Fibroblast of gingiva (primary cell): ENCODE measurements at places on chromosomes 1 and 21.

GRCh38 chr1:43279666-43280065 lies 5.7 kb downstream of the C1orf210 start:
- DNase-seq: no peak

DNA sequence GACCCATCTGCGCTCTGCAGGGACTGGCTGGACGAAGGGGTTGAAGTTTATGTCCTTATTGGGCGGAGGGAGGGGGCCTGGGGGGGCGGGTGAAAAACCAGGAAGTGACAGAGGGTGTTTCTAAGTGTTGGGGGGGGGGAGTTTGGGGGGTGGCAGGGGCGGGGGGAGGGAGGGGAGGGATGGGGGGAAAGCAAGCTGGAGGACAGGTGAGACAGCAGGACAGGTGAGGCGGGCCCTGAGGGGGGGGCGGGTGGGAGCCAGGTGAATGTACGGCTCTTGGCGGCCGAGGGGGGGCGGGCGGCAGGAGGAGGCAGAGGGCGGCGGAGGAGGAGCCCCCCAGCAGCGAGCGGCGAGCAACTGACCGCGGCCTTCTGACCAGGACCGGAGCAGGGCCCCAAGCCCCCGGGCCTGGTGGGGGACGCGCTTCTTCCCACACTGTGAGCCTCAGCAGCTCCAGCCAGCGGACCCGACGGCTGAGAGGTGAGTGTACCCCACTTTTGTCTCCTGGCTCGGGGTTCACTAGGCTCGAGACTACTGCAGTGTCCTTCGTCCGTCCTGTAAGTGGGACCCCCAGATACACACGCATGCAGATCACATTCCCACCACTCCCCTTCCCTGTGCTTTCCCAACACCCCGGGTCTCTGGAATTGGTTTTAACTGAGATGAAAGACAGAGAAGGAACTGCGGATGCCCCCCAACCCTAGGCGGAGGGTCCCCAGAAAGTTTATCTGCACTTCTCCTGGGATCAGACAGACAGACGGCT lies at the start of gene ZBTB7B:
TSS of gene ZBTB7B (plus strand) at position 339 of the 763 bp plus-strand sequence. CDS start 11,859 bp downstream, outside the sequence.
- peak; percentile 30 for DNase-seq

GRCh38 chr1:45667321-45668111 lies 18.8 kb downstream of the GPBP1L1 start:
- DNase-seq: no peak

DNA sequence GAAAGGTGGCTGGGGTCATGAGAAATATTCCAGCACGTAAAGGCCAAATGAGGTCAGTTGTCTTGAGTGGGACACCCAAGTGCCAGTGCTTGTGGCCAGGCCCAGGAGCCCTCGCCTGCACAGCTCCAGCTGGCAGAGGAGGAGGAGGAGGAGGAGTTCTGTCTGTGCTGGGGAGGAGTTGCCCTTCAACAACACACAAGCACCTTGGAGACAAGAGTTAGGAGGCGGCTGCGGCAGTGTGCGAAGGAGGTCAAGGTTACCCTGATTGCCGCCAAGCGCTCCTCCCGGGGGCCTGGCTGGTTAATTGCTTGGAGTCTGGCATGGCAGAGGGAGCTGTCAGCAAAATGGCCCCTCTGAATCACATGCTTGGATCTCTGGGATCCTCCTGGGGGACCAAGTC lies 45.1 kb downstream of the GRIK3 start:
- no peak for DNase-seq

DNA sequence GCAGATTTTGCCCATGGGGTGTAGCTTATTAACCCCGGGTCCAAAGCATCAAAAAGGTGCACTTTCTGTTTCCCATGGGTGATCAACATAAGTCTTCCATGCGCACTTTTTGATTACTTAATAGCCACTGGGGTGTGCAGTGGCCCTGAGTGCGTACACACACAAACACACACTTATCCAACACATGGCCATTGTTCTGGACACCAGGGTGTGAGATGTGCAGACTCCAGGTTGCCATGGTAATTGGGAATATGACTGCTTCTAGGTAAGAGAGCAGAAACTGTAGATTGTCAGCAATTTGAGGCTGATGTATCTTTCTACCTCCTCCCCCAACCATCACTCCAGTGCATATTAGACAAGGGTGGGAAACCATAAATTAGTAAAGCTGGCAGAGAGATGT lies 68.8 kb downstream of the MAB21L3 start:
- DNase-seq: no peak

DNA sequence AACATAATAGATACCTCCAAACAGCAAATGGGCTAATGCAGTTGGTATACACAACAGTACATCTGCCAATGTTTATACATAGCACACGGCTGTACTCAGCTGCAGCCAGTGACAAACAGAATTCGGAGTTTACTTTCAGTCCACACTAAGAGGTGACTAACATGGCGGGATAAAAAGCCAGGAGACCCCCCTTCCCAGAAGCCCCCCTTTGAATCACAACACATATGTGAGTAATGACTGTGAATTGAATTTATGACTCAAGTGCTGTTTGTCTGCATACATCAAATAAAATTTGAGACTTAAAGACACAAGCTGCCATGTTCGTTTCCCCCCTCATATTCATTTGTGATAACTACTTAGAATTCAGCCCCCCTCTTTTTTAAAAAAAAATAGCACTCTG lies 113.2 kb downstream of the RUNX1 start:
- no peak for DNase-seq

DNA sequence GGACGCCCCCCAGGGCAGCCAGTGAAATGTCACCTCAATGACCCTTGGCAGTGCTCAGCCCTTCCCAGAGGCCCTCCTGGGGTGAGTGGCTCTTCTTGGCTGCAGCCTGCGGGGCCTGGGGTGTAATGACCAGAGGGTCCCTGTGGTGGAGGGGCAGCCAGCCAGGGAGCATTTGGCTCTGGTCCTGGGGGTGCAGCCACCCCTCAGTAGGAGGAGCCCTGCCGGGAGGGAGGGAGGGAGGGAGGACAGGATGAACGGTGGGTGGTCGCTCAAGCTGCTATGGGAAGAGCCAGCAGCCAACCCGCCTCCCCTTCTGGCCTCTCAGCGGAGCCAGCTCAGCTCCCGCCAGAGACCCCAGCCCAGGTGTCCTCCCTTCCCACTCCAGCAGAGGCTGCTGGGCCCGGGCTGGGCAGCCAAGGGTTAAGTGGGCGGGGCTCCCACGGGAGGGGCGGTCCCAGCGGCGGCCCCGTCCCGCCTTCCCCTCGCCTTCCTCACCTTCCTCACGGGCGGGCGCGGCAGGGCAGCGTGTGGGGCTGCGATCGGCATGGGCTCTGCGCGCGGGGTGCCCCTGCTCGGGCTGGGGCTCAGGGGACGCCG lies 9.0 kb upstream of the PLCH2 start:
- no peak for DNase-seq

- DNase-seq: no peak
These were observed 34.7 kb downstream of the ZBTB17 start for GRCh38 chr1:15941044-15941840.

DNA sequence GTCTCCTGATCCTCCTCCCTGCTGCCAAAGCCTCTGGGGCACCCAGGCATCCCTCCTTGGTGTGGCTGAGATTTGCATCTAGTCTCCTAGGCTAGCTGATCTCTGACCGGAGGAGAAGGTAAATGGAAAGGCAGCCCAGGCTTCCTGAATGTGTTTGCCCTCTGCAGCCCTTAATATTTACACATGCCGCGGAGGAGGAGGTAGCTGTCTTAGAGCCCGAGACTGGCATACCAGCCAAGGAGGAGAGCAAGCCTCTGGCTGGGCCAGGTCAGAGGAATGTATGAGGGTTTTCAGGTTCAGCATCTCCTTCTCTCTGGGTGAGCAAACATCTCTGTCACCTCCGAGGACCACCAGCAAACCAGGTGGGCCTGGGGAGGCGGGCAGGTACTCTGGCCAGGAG lies 86.0 kb upstream of the GRIK3 start:
- DNase-seq: no peak

DNA sequence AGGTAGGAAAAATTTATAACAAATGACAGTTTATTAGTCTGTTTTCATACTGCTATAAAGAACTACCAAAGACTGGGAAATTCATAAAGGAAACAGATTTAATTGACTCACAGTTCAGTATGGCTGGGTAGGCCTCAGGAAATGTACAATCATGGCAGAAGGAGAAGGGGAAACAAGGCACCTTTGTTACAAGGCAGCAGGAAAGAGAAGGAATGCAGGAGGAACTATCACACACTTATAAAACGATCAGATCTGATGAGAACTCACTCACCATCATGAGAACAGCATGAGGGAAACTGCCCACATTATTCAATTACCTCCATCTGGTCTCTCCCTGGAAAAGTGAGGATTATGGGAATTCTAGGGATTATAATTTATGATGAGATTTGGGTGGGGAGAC lies 61.3 kb downstream of the ASB17 start:
- no peak for DNase-seq

DNA sequence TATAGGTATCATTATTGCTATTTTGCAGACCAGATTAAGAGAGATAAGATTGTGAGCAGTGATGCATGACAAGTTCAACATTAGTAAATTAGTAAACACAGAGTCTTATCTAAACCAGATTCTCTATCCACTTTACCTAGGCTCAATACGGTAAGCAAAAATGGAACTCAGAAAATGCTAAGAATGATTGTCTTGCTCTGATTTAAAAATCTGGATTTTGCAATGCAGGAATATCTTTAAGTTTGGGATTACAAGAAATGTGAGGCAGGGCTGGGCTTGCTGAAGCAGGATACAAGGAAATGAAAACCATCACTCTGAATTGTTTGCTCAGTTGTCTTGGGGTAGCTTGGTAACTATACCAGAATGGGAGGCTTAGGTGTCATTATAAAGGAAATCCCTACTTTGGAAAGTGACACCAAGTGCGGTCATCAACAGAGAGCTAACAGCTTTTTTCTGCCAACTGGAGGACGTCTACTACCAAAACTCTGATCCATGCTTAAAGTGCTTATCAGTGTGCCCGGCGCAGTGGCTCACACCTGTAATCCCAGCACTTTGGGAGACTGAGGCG lies 332.7 kb upstream of the RUNX1 start:
- DNase-seq: no peak
